ENCODE measurements at places on chromosomes 3 and 15. TPM values are rescaled to one million over a fixed set of nuclear protein-coding genes. Genes with fewer than 3 reads are reported as not detected.

The GOLGA6A gene
- not detected for total RNA-seq

The ARIH2 gene
- total RNA-seq = 106 TPM

The AADACL2 gene
- not detected for total RNA-seq

The GCNT3 gene
- total RNA-seq = 2.0 TPM

The ECE2 gene
- total RNA-seq = not detected

The DPPA2 gene
- total RNA-seq = not detected

DNA sequence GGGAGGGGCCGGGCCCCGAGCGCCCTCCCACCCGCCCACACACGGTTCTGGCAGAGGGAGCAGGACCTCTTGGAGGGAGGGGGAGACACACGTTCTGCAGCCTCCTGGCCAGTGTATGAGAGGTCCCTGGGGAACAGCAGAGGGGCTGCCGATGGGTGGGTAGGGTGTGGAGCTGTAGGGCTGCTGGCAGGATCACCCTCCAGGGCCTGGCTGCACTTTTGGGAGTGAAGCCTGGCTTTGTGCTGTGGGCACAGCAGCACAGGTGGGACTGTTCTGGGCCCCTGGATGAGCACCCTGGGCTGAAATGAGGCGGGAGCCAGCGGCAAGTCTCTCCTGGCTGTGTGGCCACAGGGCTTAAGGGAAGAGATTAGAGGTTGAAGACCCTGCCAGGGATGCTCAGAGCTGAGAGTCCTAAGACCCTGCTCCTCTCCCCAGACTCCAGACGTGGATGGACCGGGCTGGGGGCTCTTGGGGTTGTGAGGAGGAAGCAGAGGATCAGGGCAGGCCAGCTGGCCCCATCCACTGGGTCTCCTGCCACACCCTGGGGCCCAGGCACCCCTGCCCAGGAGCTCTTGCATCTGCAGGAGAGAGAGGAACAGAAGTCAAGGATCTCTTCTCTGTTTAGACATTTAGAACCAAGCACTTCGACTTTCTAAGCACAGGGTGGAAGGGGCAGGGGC lies 45.2 kb downstream of the RGMA start:
- no peak for DNase-seq

GRCh38 chr15:63210151-63211091 lies 21.0 kb downstream of the RAB8B start:
- no peak for DNase-seq

DNA sequence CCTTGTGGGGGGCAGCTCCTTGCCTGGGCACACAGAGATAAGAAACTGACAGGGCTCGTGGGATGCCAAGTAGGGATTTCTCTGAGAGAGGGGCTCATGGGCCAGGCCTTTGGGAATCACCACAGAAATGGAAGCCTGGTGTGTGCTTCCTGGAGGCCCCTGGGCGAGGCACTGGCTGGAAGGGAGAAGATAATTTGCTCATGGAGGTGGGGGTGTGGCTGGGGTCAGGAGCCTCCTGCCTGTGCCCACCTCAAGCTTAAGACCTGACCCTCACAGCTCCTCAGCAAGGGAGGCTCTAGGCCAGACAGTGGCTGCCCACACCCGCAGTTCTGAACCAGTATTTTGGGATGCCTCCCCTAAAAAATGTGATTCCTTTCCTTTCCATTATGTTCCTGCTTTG lies 16.9 kb upstream of the CPNE9 start:
- DNase-seq = no peak

DNA sequence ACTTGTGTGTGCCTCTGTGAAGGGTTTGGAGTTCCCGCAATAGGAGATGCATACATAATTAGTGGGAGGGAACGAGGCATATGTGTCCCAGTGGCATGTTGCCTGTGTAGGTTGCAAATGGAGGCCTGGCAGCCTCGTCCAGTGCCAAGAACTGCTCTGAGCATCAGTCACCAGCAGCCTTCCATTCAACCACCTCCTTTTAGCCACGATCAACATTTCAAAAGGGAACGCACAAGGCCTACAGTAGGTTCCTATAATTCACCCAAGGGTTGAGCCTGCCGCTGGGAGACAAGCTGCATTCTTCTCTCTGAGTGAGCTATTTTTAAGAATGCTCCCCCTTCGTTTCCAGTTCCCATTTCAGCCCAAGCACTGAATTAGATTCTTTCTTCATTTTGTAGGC lies 78.8 kb upstream of the CTNNB1 start:
- DNase-seq = no peak

DNA sequence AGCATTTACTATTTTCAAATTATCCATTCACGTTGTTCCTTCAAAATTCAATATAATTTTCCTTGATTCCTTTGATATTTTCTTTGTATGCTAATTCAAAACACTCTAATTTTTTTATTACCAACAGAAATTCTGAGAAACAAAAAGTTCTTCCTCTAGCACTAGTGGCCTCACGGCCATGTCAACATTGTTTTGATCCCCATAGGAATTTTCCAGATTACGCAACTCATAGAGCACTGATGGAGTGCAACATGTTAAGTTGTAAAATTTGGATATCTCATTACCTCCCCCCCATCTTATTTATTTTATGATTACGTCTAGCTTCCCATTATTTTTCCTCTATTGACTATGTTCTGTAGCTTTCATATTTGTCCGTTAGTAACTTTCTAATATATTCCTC lies 745.3 kb downstream of the TUSC7 start:
- no peak for DNase-seq

DNA sequence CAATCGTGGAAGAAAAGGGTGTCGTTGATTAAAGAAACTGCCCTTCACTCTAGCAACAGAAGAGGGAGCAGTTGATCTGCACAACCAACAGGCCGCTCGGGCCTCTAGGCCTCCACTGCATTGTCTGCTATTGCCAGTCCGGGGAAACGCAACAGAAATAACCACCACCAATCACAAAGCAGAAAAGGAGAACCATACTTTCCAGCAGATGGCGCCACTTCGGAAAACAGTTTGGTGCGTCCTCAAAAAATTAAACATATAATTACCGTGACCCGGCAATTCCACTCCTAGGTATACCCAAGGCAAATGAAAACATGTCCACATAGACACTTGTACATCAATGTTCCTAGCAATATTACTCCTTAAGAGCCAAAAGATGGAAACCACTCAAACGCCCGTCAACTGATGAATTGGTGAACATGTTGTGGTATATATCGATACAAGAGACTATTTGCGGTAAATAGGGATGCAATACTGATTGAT lies 154.1 kb downstream of the TJP1 start:
- DNase-seq = peak; percentile 63

DNA sequence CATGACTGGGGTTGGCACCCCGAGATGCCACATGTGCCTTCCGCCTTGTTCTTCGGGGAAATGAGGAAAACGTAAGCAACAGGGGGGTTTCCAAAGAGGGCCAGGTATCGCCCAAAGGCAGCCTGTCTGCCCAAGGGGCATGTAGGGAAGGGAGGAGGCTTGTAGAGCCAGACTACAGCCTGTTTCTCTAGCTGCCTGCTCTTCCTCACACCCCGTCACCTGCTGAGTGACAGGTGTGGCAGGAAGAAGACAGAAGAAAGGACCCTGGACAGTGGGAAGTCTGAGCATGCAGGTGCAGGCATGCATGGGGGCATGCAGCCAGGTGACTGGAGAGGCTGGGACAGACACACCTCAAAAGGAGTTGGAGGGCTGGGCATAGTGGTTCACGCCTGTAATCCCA lies 9.8 kb downstream of the PLA2G4E start:
- no peak for DNase-seq

DNA sequence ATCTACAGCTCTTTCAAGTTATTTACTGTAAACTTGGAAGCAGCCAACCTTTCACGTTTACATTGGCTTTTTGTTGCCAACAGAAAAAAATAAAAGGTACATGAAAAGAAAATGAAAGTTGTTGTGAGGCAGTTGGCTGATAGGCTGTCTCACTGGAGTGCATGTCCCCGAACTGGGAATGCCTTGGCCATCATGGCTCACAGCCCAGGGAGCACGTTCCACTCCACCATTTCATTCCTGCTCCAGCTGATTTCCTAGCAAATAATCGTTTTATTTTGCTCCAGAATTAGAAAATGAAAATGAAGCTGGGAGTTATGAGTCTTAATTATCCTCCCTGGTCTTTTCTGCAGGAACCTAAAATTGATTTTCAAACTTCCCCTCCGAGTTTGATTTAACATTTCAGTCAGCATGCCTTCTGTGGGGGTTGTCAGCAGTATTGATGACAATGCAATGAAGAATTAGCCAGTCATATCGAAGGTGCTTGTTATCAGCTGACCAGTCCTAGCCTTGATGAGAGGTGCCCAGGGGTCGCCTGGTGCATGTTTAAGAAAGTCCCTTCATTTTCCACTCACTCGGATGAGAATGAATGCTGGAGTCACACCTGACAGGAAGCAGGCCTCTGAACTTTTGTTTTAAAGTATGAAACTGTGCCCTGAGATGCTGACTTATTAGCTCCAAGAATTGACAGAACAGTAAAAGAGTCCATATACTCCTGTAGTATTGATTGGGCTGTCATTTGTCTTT lies 293.7 kb upstream of the TRIM42 start:
- DNase-seq = no peak

DNA sequence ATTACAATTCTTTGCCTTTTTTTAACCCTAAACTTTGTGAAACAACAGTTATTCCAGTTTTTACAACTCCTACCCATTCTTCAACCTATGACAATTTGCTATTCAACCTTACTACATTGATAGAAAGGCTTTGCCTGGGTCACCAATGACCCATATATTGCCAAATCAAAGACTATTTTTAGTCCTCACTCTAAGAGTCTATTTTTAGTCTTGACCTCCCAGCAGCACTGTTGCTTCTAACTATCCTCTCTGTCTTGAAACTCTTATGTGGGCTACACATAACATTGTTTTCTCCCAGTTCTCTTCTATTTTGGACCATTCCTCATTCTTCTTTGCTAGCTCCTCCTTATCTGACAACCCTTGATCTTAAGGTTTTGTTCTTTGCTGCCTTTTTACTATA lies 71.4 kb downstream of the C3orf80 start:
- no peak for DNase-seq

DNA sequence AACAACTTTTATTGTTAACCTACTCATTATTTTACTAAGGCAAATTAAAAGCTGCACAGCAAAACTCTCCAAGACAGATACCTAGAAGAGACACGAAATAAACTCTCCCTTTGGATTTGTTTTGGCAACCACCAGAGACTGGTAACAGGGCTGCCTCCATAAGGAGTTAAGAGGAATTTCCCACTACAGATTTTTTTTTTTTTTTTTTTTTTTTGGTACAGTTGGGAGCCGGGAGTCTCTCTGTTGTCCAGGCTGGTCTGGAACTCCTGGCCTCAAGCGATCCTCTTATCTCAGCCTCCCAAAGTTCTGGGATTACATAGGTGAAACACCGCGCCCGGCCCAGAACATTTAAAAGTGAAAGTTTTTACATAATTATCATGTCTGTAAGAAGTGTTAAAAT lies 73.6 kb upstream of the VGLL4 start:
- no peak for DNase-seq

GRCh38 chr3:139199421-139200010 lies 144.3 kb upstream of the MRPS22 start:
- DNase-seq = no peak

- DNase-seq = no peak
Measured at GRCh38 chr3:71854096-71854495, 69.1 kb upstream of the PROK2 start.

DNA sequence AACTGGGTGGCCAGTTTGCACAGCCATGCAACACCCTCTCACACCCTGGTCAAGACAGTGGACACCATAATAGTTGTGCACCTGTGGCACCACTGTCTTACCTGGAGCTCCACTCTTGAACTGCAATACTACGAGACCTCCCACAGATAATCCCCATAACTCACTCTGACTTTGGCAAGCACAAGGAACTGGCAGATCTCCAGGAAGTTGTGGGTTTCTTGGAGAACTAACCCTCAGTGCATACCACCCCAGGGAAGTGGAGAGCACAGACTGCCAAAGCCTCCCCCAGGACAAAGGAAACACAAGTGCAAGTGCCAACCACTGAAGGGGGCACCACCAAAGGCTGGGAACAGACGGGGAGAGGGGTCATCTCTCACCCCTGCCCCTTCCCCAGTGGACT lies 318.6 kb downstream of the SUCLG2 start:
- peak; percentile 4 for DNase-seq

DNA sequence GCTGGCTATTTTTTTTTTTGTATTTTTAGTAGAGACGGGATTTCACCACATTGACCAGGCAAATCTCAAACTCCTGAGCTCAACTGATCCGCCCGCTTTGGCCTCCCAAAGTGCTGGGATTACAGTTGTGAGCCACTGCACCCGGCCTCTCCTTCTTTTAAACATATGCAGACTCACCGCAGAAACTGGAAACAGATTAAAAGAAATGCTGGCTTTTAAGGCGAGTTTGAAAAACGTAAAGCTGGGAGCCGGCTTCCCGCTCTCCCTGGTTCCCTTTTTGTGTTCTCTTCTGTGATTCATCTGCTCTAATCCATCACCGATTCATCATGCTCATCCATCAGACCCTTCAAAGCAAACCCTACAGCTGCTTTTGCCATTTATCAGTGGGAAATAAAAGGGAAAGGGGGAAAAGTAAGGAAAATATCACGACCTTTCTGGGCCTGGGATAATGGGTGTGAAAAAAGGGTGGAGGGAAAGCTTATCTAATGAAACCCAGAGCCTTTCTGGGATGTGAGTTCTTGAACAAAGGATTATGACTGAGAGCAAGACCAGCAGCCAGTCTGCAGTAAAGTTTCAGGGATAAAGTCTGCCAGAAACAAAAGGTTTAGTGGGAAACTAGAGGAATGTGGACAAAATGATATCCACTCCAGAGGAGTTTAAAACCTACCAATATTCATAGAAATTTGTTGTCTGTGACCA lies 92.3 kb upstream of the LRIG1 start:
- DNase-seq = no peak

DNA sequence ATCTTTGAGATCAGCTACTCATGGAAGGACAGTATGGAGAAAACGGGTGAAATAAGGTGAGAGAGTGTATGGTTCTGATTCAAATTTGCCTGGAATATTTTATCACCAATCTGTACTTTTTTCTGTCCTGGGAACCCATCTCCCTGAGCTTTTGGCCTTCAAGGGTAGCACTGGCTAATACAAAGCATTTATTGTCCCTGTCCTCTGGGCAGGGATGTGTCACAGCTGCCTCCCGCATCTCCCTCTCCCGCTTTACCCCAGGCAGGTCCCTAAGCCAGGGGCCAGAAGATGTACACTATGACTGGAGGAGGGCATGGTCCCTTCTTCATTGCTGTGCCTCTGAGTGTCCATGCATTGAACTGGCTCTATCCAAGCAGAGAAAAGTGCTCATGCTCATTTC lies 201.7 kb upstream of the CHRNA7 start:
- no peak for DNase-seq

- no peak for DNase-seq
Measured at GRCh38 chr3:192869131-192870031, 48.3 kb downstream of the MB21D2 start.

- no peak for DNase-seq
Measured at GRCh38 chr3:178736300-178736699, 200.1 kb downstream of the KCNMB2 start.

DNA sequence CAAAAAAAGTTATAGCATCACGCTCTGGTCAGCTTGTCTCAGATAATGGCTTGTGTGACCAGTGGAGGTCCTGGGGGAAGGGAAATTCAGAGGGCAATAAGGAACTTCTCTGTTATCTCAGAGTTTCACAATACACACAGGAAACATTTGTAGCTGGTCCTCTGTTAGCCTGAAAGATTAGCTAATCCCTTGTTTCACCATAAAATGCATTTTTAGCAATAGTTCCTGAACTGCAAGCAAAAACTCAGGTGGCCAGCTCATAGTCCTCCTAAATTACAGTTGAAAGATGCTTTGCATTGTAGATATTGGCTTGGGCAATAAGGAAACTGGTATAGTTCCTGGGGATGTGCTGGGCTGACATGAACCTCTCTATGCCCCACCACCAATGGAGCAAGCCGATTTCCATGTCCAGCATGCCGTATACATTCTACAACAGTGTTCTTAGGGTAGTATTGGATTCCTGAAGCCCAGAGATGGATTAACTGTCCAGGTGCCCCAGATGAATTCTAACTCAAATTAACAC lies 141.5 kb upstream of the TBL1XR1 start:
- DNase-seq = no peak
